ENCODE measurements at places on chromosomes 3 and 15.

DNA sequence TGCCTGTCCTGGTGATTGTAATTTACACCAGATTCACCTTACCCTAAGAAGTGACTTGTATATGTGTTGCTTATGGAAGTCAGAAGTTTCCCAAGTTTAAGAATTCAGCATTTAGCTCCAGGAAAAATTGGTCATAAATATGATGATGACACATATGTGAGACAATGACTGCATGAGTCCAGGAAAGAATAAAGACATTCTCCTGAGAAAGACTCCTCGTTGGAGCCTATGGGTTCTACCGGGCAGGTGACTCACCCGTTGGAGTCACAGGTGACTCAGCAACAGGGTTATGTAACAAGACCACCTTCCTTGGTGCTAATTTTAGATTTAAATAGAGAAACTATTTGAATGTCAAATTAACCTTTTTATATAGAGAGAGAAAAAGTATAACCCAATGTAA, 662.4 kb downstream of the FHIT start:
- DNase-seq = no peak

- peak; percentile 21 for DNase-seq
Observed at GRCh38 chr3:156483961-156484787, 70.7 kb downstream of the SSR3 start.

DNA sequence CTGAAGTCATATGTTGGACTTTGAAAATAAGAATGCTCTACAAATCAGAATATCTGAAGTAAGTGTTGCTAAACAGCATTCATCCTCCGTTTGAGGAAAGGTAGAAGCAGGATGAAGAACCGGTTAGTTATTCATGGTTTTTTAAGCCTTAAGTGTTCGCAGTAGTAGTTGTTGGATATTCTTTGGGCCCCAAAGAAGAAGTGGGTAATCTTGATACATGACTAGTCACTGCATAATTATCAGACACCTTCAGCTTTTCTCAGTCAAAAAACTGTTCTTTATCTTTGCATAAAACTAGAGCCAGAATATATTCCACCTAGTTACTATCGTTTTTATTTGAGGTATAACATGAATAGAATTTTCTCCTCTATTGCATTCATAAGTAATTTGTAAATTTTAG, 13.8 kb downstream of the RAB5A start:
- DNase-seq = no peak

DNA sequence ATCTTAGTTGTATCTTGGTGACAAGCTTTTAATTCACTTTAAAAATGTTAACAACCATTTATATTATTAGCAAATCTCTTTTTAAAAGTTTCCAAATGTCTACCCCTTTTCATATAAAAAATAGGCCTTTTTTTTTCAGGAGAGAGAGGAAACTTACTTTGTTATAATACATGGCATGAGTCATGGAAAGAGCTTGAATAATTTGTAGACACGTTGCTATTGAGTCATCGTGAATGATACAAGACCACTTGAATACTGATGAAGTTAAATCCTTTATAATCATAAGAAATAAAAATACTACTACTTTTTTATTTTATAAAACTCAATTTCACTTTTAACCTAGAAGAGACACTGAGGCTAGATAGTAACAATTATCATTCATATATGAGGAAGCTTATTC, 70.3 kb upstream of the BBX start:
- no peak for DNase-seq

GRCh38 chr3:123611082-123611481, 26.2 kb upstream of the HACD2 start:
- no peak for DNase-seq

- no peak for DNase-seq
Observed at GRCh38 chr3:195438371-195438770, 4.4 kb downstream of the ACAP2 start.

DNA sequence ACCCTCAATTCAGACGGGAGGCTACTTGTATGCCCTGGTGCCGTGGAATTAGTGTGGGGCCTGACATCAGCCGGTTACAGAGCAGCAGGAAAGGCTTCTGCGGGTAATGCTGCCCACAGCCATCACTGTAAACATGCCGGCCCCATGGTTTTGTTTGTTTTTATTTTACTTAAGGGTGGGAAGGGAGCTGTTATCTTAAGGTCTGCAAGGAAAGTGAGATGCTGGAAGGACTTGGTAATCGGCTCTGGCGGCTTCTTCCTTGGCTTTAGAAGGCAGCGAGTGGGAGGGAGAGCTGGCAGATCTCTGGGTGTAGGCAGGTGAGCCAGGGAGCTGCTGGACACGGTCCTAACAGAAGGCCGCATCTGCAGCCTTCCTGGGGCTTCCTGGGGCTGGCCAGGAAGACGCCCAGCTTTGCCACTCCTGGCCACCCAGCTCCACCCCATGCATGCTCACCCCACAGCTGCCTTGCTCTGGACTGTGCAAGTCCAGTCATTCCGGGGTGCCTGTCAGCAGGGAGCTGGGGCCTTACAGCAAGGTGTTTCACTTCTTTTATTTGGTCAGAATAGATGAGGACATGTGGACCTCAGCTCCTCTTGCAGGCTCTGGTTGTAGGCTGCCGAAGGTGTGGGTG, 54.1 kb upstream of the FURIN start:
- DNase-seq = no peak

- no peak for DNase-seq
Observed at GRCh38 chr15:85542895-85543331, 162.5 kb downstream of the AKAP13 start.

- peak; percentile 52 for DNase-seq
Observed at GRCh38 chr15:61195116-61196002, 33.7 kb downstream of the RORA start.
